Stimulated activated CD8-positive, alpha-beta memory T cell treated with anti-CD3 and anti-CD28 coated beads, Interleukin-15, amount 100 ng/mL, for 24 hours (primary cell): ENCODE measurements at places on chromosomes 7 and 10.

DNA sequence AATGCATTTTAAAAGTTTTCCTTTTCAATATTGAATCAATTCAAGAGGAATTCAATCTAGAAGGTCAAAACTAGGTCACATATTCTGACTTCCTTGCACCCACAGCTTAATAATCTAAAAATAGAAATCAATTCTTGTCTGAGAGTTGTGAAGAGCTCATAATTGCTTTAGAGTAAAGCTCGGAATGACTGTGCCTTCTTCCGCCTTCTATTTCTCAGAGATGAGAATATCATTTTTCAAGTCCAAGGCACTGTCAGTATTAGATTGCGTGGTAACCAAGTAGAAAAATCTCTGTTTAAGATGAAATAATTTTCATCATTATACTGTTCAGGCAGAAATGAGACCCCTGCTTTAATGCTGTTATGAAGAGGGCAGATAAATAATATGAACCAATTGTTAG is 272.2 kb upstream of the NFE2L3 start:
- DNase-seq: no peak

- no peak for DNase-seq
Measured at GRCh38 chr7:100169147-100169850, 882 bp upstream of the GAL3ST4 start.

- DNase-seq: no peak
Measured at GRCh38 chr10:60262647-60263126, 127.0 kb downstream of the ANK3 start.

- DNase-seq: no peak
Measured at GRCh38 chr10:98260752-98261151, 7.2 kb downstream of the LOXL4 start.

DNA sequence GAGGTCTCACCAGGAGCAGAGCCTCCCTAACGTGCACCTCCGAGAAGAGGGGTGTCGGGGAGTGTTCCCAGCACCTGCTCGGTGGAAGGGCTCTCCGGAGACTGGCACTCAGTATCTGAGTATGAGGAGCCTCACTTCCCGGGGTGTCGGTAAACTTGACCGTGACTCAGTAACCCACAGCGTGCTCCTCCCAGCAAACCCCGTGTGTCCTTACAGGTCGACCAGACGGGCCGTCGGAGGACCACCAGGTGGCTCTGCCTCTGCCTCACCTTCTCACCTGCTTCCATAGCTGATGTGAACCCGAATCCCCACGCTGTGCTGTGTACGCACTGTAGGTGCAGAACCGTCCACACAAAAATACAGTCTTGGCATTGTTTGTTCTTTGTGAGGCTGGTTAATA is 29.0 kb upstream of the KNDC1 start:
- no peak for DNase-seq

- no peak for DNase-seq
Measured at GRCh38 chr10:11757454-11757820, 15.3 kb downstream of the ECHDC3 start.

DNA sequence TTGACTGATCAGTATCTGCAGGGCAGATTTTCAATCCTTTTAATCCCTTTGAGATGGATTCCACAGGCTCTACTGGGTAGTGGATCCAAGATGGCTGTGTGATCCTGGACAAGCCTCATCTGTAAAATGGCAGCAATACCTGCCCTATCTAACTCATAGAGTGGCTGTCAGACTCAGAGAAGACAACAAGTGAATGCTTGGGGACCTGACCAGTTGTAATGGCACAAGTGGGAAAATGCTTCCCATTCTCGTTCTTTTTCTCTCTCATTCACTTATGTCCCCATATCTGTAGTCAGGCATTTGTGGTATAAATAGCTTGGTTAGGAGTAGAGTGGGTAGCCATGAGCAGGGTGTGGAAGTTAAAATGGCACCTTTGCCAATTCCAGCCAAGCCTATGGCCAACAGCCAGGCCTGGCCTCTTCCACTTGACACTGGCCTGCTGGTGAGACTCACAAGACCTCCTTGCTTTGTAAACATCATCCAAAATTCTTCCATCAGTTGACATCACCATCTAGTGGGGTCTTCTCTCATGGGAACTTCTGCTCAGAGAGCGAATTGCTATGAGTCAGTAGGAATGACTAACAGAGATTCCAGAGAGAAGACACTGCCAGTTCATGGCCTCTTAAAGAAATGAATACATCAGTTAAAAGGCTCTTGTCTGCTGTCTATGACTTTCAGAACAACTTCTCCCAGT is 150.1 kb downstream of the PLPP4 start:
- no peak for DNase-seq

- DNase-seq: no peak
Measured at GRCh38 chr10:1157615-1157933, 101.4 kb downstream of the WDR37 start.

DNA sequence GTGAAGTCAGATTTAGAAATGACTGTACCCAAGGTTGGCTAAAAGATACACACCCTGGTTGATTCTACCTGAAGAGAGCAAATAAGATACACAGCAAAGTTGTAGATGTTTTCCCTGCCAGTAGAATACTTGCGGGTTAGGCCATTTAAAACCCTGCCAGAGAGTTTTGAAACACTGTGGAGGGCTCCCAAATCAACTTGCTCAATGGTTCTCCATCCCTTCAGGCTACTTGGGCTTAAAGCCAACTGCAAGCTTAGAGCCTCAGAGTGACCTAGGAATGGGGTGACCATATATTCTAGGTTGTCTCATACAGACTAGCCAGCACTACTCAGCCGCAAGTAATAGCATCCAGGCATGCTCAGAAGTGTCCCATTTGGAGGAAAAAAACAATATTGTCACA is 10.0 kb downstream of the CAV1 start:
- DNase-seq: no peak

DNA sequence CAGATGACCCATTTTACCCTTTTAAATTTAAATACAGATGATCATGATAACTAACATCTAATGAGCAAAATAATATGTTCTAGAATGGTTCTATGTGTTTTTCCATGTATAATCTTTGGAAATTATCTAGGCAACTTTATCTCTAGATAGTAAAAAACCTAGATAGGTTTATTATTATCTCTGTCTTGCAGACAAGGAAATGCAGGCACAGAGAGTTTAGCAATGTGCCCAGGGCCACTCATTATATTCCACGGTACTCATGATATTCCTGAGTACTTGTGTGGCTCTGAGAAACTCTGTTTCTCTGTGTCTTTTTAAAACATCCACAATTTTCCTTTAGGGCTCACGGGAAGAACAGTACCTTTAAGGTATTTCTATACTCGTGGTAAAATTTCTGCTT is 26.4 kb upstream of the SNX13 start:
- DNase-seq: no peak

DNA sequence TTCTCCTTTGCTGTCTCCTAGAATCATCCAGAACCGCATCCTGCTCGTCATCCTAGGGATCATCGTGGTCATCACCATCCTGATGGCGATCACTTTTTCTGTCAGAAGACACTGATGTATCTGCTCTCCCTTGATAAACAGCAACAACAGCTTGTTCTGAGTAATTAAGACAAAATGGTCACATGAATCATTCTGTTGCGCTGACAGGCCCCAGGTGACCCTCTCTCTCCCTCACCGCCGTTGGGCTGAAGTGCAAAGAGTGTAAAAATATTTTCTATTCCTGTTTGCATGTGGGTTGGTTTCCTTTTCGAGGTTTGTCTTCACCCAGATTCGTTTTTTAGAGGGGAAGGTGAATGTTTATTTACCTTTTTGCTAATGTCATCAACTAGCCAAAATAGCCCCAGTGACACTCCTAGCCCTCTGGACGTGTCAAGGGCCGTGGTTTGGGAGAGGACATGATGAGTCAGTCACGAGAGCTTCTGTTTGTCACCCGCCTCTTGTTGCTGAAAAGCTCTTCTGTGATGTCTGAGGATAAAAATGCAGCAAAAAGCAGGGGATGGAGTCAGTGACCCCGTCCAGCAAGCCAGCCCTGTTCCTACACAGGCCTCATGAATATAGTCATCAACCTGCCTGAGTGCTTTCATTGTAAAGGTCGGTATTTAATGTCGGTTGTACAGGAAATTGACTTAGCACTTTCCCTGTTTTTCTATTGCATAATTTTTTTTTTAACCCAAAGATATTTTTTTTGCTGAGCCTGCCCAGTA is 134.6 kb upstream of the TCF7L2 start:
- no peak for DNase-seq

DNA sequence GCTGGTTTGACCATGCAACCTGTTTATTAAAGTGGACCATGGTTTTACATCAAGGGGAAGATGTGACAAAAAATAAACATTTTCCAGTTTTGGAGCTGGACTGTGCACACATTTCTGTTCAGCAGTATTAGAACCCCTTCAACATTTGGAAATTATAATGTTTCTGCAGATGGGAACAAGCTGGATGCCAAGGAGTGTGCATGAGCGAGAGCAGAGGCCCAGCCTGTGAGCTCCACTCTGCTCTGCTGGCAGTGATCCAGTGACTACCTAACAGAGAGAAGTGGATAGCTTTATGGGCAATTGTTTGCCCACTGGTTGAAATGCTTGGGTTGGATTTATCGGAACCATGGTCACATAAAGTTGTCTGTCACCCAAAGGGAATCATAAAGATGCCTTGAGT is 456.7 kb downstream of the NRG3 start:
- DNase-seq: no peak

GRCh38 chr10:5404208-5405041 is at the start of gene TUBAL3:
Gene TUBAL3 (minus strand): TSS chr10:5404828. CDS start chr10:5404792, 36 bp downstream.
- DNase-seq: no peak

GRCh38 chr7:43119371-43120075 is 7.1 kb downstream of the HECW1 start:
- no peak for DNase-seq

GRCh38 chr7:36957620-36958019 is 233.3 kb upstream of the AOAH start:
- no peak for DNase-seq

DNA sequence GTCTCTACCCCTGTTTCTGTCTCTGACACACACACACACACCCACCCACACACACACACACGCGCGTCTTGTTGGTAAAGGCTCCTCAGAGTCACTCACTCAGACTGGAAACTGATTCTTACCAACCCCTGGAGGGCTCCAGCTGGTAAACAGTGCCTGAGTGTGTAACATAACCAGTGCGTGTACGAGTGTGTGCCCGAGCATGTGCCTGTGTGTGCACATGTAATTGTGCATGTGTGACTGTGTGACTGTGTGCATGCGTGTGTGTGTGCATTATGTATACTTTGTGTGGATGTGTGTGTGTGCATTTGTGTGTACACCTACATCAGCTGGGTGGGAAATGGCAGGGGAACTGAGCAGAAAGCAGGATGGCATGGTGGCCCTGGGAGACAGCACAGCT is 317.1 kb downstream of the WDR37 start:
- no peak for DNase-seq

GRCh38 chr7:45872116-45873034 is 507 bp downstream of the CCDC201 start:
- no peak for DNase-seq

GRCh38 chr7:113731571-113731970 is 187.2 kb downstream of the PPP1R3A start:
- DNase-seq: no peak

DNA sequence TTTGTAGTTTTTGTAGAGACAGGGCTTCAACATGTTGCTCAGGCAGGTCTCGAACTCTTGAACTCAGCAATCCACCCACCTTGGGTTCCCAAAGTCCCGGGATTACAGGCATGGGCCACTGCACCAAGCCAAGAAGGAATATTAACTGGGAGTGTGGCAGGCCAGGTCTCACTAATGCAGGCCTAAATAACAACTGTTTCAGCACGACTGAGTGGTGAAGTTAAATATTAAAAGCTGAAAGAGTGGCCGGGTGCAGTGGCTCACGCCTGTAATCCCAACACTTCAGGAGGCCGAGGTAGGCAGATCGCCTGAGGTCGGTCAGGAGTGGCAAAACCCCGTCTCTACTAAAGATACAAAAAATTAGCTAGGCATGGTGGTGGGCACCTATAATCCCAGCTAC is 21.1 kb downstream of the CHUK start:
- no peak for DNase-seq

GRCh38 chr7:90188281-90188680 is 23.3 kb upstream of the STEAP2 start:
- no peak for DNase-seq

GRCh38 chr10:49173853-49174252 is 14.3 kb downstream of the TMEM273 start:
- DNase-seq: no peak

GRCh38 chr10:77641788-77642397 is 4.3 kb upstream of the KCNMA1 start:
- DNase-seq: no peak

GRCh38 chr7:91041901-91042484 is 222.2 kb upstream of the FZD1 start:
- DNase-seq: no peak

DNA sequence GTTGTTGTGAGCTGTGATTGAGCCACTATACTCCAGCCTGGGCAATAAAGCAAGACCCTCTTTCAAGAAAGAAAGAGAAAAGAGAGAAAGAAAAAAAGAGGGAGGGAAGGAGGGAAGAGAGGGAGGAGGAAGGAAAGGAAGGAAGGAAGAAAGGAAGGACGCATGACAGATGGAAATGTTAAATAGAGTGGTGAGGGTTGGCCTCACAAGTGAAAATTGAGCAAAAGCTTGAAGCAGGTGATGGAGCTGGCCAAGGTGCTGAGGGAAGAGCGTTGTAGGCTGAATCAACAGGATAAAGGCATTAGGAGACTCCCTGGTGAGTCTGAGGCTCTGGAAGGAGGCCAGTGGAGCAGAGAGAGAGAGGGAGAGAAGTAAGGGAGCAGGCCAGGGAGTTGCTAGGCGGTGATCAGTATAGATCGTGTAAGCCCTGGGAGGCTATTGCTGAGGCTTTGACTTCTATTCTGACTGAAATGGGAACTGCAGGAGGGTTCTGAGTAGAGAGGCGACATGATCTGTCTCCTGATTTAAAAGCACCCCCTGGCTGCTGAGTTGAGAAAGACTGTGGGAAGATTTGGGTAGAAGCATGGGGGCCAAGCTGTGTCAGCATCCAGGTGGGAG is 26.5 kb upstream of the TMEM248 start:
- no peak for DNase-seq

- no peak for DNase-seq
Measured at GRCh38 chr10:109982123-109982522, 25.7 kb upstream of the ADD3 start.

GRCh38 chr7:35251606-35252310 is 2.1 kb downstream of the TBX20 start:
- DNase-seq: no peak

- DNase-seq: no peak
Measured at GRCh38 chr7:135825406-135825805, 76.8 kb upstream of the FAM180A start.

DNA sequence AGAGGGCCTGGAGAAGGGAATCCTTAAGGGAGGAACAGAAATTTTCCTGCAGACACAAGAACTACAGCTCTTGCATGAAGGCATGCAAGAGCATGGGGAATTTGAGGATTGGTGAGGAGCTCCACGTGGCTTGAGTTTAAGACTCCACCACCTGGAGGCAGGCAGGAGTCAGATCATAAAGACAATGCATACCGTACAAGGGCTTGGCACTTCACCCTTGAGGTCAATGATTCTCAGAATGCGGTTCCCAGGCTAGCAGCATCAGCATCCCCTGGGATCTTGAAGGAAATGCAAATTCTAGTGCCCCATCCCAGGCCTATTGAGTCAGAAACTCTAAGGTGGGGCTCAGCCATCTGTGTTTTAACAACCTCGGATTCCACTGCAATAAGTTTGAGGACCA is 143.8 kb downstream of the C7orf25 start:
- DNase-seq: no peak
